ENCODE measurements at places on chromosomes 1 and 21.

DNA sequence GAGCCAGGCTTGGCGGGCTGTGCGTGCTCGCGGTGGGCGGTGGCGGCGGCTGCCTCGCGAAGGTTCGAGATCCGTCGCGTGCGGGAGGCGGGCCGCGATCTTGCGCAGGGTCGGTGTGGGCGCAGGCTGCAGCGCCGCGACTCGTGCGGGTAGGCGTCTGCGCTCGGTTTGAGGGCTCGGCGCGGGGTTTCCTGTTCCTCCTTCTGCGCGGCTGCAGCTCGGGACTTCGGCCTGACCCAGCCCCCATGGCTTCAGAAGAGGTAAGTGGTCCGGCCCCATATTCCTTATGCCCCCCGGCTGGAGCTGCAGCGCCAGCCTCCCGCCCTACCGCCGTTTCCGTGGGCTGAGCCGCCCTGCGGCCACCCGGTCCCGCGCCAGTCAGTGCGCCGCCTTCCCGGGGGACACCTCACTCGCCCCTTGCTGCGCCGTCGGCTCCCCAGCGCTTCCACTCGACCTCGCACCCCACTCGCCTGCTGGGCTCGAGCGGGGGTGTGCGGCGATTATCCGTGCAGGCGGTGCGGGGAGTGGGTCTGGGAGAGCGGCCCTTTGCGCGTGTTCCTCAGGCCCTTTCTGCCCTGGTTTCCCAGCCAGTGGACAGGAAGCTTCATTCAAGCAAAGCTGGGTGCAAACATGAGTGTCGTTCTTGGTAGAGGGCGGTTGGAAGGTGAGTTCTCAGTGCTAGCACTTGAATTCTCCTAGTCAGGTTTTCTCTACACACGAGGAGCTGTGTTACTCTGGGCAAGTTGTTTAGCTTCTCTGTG lies at the start of gene CACYBP:
Gene CACYBP, plus strand, starts transcription at position 12 of the 761 bp plus-strand sequence. Its CDS starts 234 bp downstream, at position 246.
- DNase-seq = no peak

DNA sequence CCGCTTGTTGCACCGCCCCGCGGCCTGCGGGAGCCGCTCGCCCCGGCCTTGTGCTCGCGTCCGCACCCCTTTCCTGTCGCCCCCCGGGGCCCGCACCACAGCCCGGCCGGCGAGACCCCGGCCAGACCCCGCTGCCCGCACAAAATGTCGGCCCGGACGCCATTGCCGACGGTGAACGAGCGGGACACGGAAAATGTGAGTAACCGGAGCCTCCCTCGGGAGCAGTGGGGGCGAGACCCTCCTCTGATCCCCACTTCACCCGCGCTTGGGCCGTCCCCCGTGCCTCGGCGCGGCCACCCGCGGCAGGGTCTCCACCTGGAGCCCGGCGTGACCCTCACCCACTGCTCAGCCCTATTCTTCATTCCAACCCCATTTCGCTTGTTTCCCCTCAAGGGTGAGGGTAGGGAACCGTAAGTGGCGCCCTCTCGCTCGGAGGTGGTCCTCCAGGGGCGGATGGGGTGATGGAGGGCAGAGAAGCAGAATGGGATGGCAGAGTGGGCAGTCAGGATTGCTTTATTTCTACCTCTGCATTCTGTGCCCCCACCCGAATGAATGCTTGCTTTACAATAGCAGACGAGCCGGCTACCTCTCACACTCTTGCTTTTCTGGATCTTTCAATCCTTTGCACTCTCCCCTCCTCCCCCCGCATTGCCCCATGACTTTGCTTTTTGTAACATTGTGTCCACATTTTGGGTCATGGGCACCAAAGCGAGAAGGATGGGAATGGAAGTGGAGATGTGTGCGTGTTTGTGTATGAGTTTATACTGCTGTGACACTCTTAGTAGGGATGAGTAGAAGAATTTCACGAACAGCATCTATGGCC lies 954 bp downstream of the MARK1 start:
- DNase-seq = no peak

GRCh38 chr1:35210321-35211119 lies 17.6 kb upstream of the SFPQ start:
- DNase-seq = no peak

GRCh38 chr1:53593758-53594380 lies 134.7 kb downstream of the DMRTB1 start:
- DNase-seq = no peak

DNA sequence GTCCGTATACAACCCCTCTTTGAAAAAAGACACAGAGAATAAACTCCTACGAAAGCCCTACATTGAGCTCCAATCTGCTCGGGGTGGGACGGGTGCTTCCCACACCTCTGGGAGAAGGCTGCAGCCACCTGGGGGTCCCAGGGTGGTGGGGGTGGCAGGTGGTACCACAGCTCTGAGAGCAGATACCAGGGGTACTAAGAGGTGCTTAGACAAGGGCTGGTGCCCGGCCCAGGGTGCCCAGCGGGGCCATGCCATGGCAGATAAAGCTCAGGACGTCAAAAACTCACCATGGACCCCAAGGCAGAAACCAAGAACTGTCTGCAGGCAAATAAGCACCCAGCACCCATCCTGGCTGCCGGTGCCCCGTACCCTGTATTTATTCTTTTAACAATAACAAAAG lies 75.1 kb downstream of the SPSB1 start:
- DNase-seq = no peak

DNA sequence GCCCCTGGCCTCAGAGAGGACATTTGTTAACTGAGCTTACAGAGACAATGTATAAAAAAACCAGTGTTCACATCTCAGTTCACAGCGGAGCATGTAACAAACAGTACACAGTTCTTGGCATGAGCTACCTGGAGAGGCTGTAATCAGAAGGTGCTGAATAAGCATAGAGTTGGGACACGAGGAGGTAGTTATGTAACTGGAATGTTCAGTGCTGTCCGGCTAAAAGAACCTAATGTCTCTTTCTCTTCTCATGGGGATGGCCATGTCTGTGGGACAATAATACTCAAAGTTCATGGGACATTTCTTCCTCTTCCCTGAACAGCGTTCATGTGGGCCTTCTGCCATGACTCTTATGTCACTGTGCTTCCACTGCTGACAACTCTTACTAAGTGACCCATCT lies 17.2 kb upstream of the STX12 start:
- no peak for DNase-seq

Data from stimulated activated CD8-positive, alpha-beta memory T cell treated with anti-CD3 and anti-CD28 coated beads, Interleukin-7, amount 100 ng/mL, for 1 hour (primary cell).